Activated naive CD8-positive, alpha-beta T cell treated with anti-CD3 and anti-CD28 coated beads, Interleukin-2, amount 10 ng/mL, durations not matched to agents 7 days and 5 days (primary cell): ENCODE measurements at places on chromosomes 5 and 9. TPM values are rescaled to one million over a fixed set of nuclear protein-coding genes. Genes with fewer than 3 reads are reported as not detected.

ARHGEF28 gene
- total RNA-seq: not detected

PGGT1B gene
- total RNA-seq: 32.8 TPM

CTNND2 gene
- not detected for total RNA-seq

GRCh38 chr5:128253161-128253560 lies 169.6 kb downstream of the SLC12A2 start:
- no peak for DNase-seq

COL15A1 gene
- 0.42 TPM for total RNA-seq
